ENCODE measurements at places on chromosomes 11 and 22.
A peak's percentile ranks its signal among the peaks of the same experiment; 100 is the strongest.

- DNase-seq: no peak
These were observed 10.8 kb upstream of the SNX32 start for GRCh38 chr11:65822776-65823528.

GRCh38 chr11:110766316-110766715, 54.1 kb upstream of the ARHGAP20 start:
- DNase-seq: no peak

- DNase-seq: no peak
These were observed 139.1 kb upstream of the DDI1 start for GRCh38 chr11:103897160-103897936.

GRCh38 chr22:36329254-36330078, 58.3 kb downstream of the MYH9 start:
- DNase-seq: no peak

GRCh38 chr22:19663286-19663815, 51.0 kb upstream of the SEPTIN5 start:
- peak; percentile 16 for DNase-seq

DNA sequence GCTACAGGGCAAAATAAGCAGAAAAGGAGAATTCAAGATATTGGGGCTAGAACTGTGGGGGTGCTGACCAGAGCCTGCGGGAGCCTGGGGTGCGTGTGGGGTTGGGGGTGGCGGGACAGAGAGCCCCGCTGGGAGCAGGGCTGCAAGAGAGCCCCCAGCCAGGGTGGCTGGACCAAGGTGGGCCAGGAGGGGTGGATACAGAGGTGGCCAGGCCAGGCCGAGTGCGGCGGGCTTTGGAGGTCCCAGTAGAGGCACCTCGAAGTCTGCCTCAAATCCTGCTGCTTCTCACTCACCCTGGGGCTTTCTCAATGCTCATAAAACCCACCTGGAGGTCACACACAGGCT, 16.9 kb upstream of the MUC5B start:
- DNase-seq: no peak

GRCh38 chr22:35202376-35202775, 54.9 kb upstream of the HMGXB4 start:
- DNase-seq: no peak

DNA sequence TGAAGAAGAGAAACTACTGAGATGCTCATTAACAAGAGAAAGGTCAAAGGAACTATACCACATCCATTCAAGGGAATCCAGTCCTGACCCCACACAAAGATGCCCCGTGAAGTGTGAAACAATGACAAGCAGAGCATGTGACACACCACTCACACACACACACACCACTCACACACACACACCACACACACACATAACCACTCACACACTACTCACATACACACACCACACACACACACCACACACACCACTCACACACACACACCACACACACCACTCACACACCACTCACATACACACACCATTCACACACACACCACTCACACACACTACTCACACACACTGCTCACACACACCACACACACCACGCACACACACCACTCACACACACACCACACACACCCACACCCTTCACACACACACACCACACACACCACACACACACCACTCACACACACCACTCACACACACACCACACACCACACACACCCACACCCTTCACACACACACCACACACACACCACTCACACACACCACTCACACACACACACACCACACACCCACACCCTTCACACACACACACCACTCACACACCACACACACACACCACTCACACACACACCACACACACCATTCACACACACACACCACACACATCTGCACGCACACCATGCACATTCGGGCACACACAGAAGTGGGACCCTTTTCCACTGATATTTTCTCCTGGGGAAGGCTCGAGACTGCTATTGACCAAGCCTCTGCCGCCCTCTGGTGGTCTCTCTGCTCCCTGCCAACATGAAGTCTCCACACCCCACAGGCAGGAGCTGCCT, 32.0 kb upstream of the COMT start:
- DNase-seq: peak; percentile 68

GRCh38 chr11:104968355-104968855, at the start of gene CASP4:
Gene CASP4 (minus strand): TSS chr11:104968574. CDS start chr11:104968525, 49 bp downstream.
- peak; percentile 56 for DNase-seq

DNA sequence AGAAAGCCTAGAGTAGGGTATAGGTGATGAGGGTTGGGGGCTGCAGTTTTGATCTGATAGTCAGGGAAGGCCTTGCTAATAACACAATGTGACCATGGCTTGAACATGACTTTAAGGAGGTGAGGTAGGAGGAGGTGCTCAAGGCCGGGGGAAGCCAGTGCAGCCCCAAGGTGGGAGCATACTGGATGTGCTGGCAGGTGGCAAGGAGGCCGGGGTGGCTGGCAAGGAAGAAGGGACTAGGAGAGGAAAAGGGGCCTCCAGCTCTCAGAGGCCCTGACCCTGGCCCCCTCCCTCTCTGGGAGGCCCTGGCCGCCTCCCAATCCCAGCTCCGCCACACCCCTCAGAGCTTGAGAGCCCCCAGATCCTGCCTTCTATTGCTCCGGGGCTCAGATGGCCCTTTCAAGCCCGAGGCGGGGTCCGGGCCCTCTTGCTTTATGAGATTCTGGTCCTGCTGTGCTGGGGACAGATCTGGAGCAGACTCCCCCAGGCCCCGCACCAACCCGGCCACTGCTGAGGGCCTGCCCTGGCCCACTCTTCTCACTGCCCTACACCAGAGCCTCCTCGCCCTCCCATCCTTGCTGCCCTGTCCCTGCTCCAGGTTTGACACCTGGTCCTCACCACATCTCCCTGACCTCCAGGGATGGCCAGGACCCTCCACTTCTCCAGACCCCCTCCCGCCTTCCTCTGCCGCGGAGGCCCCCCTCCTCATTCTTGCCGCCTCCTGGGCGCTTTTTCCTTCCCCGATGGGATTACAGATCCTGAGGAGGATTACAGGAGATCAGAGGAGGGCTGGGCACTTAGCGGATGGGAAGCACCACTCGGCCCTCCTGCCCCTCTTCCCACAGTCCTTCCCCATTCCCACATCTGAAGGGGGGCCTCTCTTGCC, 1.8 kb downstream of the PITPNM1 start:
- DNase-seq: no peak

DNA sequence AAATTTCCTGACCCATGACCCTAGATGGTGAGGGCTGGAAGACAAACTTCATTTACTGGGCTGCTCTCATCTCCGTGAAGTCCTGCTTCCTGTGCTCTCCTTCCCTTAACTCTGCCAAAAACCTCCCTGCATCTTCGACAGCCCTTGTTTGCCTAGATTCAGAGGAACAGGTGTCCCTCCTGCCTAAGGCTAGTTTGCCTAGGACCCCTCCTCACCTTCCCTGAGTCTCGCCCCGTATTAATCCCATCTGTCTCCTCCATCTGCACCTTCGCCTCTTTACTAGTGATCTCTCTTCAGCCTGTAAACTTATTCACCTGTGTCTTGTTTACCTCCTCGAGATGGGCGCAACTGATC, 33.1 kb downstream of the EIF3F start:
- DNase-seq: no peak
